ENCODE measurements at places on chromosomes 2 and 18.

- DNase-seq: no peak
These were observed 202.3 kb downstream of the MYCN start for GRCh38 chr2:16142383-16143361.

- no peak for DNase-seq
These were observed 112.3 kb downstream of the RAB3GAP1 start for GRCh38 chr2:135164431-135164830.

DNA sequence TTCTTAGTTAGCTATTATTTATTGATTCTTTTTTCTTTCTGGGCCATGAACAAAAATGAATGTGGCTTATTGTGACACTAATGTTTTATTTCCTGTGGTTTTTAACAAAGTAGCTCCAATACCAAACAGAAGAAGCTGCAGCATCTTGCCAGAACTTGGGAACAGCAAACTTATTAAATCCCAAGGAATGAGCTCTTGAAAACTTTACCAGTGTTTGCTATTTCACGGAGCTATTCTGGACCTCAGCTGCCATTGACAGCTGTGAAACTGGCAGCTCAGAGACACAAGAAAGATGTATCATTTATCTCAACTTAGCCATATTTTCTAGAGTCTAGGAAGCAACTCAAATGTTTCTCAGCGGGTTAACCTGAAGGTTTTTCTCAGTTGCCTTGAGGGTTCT lies 91.0 kb upstream of the NEUROD1 start:
- no peak for DNase-seq

DNA sequence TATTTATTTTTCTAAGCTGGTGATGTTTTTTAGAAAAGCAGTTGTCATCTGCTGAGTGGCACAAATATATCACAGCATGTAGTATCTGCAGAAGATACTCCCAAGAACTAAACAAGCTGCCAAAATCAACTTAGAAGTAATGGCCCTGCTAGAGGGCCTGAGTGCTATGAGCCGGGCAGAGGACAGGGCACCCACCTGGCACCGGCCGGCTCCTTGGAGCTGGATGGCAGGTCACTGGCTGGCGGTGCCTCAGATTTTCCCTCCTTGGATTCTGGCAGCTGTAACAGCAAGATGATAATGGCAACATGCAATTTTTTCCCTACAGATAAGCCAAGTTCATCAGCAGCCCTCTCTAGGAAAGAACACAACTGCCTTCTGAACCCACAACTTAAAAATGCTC lies 79.7 kb downstream of the EMILIN2 start:
- no peak for DNase-seq

DNA sequence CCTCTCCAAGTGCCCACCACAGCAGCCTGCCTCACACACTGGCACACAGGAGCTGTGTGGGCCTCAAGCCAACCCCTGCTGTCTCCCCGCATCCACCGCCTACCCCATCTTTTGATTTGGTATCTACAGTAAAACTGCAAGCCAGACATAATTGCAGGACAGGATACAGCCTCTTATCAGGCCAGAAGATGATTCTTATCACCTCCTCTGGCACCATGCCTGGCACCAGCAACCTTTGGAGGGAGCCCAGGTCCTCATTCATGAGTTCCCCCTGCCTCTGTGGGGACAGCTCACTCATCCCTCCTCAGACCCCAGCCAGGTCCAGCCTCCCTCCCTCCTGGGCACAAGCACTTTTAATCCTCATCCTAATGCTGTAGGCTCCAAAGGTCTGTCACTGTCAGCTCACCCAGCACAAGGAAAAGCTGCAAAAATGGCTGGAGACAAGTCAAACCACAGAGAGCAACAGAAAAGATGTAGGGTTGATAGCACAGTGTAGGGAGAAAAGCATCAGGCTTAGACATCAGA lies 9.7 kb downstream of the RAB11FIP5 start:
- DNase-seq: no peak

- no peak for DNase-seq
These were observed 4.3 kb downstream of the C2orf68 start for GRCh38 chr2:85607268-85608215.

DNA sequence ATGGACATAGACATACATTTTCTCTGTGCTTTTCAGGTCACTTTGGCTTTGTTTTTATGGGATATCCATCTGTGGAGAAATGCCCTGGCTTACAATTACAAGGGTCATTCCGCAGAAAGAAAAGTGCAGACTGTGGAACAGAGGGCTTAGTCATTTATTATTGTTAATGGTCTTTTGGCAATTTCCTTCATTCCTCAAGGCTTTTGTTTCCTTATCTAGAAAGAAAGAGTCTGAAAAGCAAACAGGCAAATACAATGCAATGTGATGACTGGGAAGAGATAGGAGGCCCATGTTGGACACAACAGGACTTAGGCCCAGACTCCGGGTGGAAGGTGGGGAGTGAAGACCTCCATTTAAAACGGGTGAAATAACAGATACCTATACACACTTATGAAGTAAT lies 129.5 kb upstream of the CAVIN2 start:
- no peak for DNase-seq

- no peak for DNase-seq
These were observed 118.5 kb downstream of the NRP2 start for GRCh38 chr2:205800773-205801172.

DNA sequence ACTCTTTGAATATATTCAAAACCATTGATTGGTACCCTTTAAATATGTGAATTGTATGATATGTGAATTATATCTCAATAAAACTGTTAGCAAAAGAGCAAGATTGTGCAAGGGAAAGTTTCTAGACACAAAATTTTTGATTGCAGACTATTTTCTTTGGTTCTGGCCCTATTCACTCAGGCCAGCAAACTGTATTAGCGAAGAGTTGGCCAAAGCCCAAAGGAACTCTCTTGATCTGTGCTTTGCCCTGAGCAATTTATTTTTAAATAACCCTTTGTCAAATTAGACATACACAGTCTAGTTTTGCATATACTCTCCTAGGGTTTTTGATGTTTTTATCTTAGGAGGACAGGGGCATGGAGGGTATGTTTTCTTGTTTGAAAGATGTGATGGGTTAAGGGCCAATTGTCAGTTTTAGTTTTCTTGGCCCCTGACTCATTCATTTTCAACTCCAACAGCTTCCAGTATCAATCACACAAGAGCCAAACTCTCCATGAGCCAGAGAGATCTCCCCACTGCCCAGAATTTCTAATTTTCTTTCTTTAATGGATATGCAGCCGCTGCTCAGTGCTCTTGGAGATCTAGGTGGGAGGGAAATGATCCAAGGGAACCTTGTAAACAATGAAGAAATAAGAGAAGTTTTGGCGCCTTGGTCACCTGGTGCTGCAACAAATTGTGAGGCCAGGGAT lies 231.5 kb downstream of the SRBD1 start:
- DNase-seq: no peak

- DNase-seq: no peak
These were observed 9.6 kb downstream of the SNTG2 start for GRCh38 chr2:960061-960736.

DNA sequence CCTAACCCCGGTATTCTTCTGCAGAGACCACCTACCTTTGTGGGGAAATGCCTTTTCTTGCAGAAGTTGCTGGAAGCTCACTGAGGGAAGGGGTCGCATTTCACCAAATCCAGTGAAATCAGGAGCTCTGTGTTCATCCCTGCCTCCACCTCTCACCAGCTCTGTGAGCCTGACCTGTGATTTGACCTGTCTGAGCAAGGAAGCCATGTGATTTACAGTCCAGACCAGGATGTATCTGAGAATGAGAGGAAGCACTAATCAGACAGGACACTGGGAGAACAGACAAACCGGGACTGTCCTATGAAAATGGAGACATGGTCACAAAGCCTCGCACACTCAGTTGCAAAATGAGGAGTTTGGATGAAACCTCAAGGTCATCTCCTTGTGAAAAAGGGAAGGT lies 285.4 kb downstream of the BCL11A start:
- no peak for DNase-seq

DNA sequence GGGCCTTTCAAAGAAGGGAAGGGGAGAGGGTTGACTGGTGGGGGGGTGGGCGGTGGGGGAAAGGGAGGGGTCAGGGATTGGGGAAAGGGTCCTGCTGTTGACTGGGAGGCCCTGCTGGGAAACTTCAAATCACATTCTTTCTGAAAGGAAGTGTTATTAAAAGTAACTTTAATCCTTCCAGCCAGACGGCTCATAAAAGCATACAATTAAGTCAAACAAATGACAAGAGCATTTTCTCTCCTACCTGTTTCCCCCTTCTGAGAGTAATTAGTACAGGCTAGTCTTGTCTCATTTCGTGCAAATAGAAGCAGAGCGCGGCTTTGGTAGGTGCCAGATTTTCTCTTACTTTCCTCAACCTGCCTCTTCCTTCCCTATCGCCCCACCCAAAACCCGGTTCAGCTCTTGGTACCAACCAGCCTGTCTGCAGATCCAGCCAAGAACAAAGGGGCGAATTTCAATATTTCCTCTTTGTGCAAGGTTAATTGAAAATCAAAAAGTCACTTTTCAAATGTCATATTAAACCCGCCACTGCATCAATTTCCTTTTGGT lies 2112.6 kb upstream of the PIK3C3 start:
- DNase-seq: no peak

DNA sequence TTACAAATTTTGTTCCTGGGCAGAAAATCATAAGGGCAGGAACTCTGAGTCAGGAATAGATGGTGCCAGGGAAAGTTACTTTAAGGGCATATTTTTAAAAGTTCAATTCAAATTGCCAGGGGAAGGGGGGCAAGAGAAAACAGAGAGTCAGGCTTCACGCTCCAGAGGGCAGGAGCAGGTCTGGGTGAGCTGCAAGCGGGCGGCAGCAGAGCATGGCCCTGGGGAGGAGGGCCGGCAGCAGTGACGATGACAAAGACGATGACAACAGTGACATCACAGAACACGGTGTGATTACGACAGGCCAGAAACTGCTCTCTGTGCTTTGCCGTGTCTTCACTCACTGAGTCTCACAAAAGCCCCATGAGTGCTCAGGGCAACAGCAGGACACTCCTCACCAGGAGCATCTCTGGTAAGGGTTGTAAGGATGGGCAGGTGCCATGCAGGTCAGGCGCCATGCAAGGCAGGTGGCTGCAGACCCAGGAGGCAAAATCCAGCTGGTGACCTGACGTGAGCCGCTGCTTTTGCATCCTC lies 23.3 kb downstream of the CHST10 start:
- DNase-seq: no peak

- DNase-seq: no peak
These were observed 1655.6 kb downstream of the DPP10 start for GRCh38 chr2:116098049-116098448.

GRCh38 chr18:77138270-77138669 lies 5.7 kb upstream of the MBP start:
- no peak for DNase-seq

GRCh38 chr2:172554352-172555271 lies 1.3 kb upstream of the PDK1 start:
- DNase-seq: no peak

GRCh38 chr2:54103454-54104314 lies 11.7 kb upstream of the ACYP2 start:
- no peak for DNase-seq

DNA sequence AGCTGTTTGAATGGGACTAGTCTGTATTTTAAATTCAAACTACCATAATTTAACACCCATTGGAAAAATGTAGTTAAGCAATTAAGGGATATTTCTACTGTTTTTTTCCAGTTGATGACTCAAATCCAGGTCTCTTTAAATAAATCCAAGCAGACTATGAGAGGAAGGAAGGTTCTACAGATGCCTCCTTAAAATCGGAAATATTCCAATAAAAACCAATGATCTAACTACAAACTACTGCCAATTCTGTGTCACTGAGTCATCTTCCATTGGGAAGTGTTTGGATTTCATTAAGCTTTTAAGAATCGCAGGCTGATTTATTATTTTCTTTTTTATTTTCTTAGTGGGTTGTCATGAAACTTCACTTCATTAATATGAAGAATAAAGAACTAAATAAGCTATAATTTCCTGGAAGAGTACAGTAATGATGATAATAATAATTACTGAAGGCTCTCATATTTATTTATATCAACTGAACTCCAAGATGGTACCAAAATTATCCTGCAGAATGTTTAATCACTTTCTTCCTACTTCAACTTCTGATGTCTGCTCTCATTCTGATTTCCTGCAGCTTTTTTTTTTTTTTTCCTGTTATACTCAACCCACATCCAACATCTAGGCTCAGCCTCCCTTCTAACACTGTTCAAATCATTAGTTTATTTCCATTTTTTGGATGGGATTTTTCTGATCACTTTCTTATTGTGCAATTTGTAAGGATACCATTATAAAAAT lies 166.3 kb upstream of the FN1 start:
- DNase-seq: no peak

GRCh38 chr18:48575658-48576456 lies 37.0 kb downstream of the CTIF start:
- no peak for DNase-seq

DNA sequence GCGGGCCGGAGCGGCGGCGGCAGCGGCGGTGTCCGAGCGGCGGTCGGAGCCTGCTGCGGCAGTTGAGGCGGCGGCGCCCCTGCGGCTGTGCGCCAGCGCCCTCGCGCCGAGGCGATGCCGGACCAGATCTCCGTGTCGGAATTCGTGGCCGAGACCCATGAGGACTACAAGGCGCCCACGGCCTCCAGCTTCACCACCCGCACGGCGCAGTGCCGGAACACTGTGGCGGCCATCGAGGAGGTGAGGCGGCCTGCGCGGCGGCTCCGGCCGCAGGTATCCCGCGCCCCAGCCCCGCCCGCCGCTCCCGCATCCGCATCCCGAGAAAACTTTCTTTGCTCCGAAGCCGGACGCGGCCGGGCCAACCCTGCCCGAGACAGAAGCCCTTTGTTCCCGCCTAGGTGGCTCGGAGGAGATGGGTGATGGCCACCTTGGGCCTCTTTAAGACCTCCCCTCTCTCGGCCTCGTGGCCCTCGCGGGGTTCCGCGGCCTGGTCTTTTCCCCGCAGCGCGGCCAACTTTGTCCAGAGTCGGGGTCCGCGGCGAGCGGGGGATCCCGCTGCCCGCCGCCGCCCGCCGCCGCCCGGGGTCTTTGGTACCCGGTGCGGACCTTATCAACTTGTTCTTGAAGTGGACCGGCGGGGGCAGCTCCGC lies 504 bp downstream of the ASAP2 start:
- no peak for DNase-seq

DNA sequence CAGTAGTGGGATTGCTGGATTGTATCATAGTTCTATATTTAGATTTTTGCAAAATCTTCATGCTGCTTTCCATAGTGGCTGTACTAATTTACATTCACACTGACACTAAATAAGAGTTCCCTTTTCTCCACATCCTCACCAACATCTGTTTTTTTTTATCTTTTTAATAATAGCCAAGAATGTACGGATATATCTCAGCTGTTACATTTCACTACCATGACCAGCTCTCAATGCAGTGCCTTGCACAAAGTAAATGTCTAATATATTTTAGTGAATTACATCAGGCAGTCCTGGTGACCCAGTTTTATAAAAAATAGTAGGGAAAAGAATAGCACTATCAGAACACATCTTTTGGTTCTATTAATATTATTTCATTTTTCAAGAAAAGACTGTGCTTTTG lies 161.8 kb downstream of the LNPK start:
- no peak for DNase-seq

- no peak for DNase-seq
These were observed 684.0 kb downstream of the DSC3 start for GRCh38 chr18:30358555-30358954.

DNA sequence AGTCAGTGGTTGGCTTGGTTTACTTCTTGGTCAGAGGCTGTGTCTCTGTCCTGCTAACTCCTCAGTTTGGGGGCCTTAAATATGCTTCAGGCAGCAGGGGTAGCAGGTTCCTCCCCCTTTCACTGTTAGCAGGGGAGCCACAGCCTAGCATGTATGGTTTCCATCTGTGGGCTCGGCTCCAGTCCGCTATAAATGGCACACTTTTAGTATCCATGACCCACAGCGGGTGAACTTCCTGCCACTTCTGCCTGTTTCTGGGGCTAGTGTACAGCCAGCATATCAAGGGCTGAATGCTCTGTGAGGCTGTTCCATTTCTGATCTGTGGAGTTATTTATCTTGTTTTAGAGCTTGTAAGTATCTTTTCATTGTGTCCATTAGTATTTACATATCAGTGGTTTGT lies 58.3 kb downstream of the MRPL33 start:
- no peak for DNase-seq

Measured in stimulated activated CD4-positive, alpha-beta T cell treated with anti-CD3 and anti-CD28 coated beads, Interleukin-15, amount 100 ng/mL, for 48 hours (primary cell).